Stimulated activated CD4-positive, alpha-beta T cell treated with anti-CD3 and anti-CD28 coated beads, Interleukin-2, amount 100 ng/mL, for 48 hours (primary cell): ENCODE measurements at places on chromosomes 11 and 22.

- DNase-seq, result no peak
These were observed 107.8 kb downstream of the ZBTB16 start for GRCh38 chr11:114167355-114167754.

DNA sequence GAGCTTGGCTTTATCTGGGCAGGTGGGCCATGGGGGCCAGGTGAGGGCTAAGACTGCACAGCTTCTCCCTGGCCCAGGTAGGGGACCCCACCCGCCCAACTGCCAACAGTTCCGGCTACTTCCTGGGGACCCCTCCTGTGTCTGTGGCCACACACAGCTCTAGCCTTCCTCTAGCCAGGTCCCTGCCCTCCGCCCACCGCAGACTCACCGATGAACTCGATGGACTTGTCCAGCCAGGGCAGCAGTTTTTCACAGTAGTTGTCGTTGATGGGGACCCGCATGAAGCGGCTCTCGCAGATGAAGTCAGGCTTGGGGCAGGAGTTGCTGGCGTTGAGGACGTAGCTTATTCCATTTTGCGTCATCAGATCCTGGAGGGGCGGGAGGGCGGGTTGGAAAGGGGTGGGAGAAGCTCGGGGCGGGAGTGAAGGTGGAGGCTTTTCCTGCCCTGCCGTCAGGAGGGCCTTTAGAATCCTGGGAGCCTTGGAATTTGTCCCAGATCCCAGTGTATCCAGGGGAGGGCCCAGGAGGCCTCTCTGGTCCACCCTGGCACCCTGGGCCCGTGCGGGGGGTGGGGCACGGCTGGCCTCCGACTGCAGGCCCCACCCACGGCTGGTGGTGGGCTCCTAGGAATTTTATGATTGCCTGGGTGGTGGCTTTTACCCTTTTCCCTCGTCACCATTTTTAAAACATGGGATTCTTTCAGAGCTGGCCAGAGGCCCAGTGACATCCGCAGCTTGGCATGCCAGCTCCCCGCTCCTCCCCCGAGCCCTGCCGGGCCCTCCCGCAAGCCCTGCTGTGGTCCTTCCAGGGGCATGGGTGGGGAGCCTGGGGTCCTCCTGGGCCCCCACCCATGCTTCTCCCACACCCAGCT lies 13.9 kb downstream of the DUSP8 start:
- DNase-seq, result no peak

GRCh38 chr11:10265936-10266335 lies 28.1 kb downstream of the SBF2 start:
- no peak for DNase-seq

DNA sequence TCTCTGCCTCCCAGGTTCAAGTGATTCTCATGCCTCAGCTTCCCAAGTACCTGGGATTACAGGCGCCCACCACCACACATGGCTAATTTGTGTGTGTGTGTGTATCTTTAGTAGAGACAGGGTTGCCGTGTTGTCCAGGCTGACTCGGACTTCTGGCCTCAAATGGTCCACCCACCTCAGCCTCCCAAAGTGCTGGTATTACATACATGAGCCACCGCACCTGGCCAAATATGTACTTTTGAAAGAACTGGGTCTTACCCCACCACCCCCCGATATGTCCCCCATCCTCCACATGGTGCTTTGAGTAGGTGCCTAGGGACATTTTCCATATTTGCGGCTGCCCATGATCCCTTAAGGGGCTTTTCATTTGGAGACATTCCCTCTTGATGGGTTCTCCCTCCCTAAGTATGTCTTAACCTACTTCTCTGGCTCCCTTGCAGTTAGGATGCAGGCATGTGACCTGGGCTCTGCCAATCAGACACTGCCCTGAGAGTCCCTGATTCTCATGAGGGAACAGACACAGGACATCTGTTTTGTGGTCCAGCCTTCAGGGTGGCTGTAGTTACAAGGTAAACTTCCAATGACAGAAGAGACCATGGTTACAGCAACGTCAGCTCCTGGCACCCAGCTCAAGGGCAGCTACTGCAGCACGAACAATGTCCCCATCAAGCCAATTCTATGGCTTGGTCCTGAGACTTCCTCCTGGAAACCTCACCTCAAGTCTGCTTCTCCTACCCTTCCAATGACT lies 48.4 kb downstream of the CHST1 start:
- DNase-seq, result no peak

DNA sequence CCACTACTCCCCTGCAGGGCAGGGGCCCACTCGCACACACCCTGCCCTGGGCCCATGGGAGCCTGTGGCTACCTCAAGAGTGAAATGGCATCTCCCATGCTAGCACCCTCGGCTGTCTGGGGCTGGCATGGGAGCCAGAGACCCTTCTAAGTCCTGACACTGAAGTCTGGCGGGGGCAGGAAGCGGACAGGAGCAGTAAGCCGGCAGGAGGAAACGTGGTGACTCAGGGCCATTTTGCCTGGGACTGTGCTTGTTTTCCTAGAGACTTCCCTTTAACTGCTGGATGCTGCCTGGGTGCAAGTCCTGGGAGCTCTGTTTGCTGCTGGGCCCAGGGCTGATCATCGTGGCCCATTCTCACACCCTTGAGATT lies 16.8 kb downstream of the RELT start:
- DNase-seq, result no peak

DNA sequence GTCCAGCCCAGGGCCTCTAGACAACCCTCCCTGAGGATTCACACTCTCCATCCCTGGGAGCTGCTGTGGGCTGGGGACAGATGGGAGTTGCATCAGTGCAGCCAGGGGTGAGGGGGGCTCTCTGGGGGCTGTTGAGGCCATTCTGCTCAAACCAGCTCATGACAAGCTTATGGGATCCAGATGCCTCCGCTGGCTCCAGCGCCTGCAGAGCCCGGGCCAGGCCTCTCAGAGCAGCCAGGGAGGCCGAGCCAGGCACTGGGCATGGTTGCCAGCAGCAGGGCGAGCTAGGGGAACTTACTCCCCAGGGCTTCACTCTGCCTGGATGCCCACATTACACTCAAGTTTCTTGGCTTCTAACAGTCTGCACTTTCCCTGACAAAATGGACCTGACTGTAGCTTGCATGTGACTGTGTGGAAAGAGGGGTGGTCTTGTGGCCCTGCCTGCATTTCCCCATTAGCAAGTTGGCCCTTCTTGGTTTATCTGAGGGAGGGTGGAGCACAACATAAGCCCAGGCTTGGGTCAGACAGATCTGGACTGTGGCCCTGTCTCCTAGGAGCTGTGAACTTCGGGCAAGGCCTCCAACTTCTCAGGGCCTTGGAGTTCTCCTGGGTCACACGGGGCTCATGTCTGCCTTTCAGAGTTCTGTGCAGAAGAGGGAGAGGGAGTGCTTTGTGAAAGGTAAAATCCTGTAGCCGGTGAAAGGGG lies 34.5 kb upstream of the CYB5R3 start:
- no peak for DNase-seq

GRCh38 chr11:24295360-24295759 lies 201.5 kb upstream of the LUZP2 start:
- no peak for DNase-seq

- no peak for DNase-seq
These were observed 628.5 kb upstream of the FAT3 start for GRCh38 chr11:91596111-91596510.

DNA sequence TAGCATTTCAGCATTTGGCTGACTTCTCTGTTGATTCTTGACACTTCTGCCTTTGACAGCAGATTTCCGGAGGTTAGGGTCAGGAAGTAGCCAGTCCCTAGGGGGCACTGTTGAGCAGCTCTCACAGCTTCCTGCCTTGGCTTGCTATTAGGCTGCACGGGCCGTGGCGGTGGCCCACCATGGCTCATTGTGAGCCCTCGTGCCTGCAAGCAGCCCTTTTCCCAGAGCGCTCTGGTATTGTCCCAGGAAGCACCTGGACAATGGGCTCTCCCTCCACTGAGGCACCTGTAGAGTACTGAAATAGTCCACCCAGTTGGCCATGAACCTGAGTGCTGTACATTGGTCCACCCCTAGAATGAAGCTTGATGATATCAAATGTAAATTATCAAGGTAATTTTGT lies 100.2 kb upstream of the GAL start:
- peak; percentile 55 for DNase-seq

DNA sequence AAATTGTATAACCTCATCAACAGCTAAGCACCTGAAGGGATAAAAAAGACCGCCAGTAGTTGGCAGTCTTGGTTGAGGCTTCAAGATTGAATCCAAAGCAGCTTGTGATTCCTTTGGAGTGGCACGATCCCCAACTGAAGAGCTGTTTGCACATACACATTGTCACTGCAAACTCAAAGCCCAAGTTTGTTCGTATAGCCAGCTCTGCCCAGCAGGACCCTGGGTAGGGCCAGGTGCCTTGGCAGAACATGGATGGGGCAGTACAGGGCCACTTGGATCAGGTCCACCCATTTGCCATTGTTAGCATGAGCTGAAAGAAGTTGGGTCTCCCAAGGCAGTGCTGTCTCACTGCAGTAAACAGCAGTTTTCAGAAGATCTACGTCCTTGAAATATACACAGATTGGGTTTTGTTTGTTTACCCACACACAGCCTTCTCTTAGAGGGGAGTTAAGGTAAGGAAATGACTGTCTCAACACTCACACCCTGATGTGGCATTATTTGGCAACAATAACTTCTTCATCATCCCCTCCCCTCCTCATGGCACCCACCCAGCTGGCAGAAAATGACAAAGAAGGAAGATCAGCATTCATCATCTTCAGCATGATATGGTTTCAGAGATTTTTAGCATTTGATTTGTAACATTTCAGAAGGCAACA lies 132.9 kb downstream of the COMMD9 start:
- no peak for DNase-seq

DNA sequence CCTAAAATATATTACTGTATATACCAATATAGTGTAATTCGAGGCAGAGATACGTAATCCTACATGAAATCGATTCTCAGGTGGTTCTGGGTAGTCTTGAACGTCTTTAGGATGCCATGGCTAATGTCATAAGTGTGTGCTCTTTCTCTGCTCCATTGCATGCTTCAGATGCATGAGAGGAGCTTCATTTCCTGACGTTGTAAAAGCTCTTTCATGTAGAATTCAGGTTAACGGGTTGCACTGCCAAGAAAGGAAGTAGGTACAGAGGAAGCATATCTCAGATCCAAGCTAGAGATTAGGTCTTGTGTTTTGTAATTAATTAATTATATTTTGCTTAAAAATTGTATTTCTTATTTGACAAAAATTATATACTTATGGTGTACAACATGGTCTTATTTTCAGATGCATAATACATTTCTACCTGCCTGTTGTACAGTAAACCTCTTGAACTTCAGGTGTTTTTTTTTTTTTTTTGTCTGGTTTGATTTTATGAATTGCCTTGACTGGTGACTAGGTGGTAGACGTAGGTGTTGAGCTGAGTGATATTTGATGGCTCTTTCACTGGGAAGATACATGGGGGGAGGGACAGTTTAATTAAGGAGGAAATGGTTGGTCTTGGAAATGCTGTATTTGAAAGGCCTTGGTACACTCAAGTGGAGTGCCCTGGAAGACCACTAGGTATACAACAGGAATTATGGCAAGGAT lies 9.3 kb downstream of the NUP50 start:
- DNase-seq, result no peak

DNA sequence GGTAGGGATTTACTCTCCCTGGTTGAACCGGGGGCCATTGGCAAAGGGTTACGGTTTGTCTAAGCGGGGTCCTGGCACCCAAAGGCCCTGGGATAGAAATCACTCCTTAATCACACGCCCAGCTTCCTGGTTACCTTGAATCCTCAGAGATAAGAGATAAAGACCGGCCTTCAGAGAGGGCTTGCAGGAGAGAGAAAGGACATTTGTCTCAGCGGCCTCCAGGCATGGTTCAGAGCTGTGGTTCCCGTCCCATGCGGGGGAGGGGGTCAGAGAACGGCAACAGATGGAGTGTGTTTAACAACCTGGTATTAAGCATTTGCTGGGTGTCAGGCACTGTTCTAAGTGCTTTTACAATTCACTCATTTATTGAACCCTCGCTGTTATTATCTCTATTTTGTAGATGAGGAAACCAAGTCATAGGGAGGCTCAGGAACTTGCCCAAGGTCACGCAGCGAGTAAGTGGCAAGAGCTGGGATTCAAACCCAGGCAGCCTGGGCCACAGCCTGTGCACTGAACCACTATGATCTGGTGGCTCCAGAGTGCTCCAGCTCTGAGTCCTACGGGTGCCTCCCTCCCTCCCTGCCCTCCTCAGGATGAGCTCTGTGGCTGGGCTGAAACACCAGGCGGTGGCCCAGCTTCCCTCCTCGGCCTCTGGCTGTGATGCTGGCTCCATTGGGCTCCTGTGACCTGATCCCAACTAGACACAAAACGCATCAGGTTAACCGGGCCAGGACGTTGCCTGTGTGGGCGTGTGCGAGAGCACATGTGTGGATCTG lies 18.6 kb downstream of the LRRC10B start:
- no peak for DNase-seq

GRCh38 chr22:49678137-49678841 lies 149.4 kb downstream of the BRD1 start:
- no peak for DNase-seq

- no peak for DNase-seq
These were observed 7.8 kb downstream of the APOL5 start for GRCh38 chr22:35725521-35725920.

- DNase-seq, result no peak
These were observed 3.2 kb downstream of the CENPM start for GRCh38 chr22:41943661-41944209.

GRCh38 chr11:115201111-115201792 lies 303.0 kb downstream of the CADM1 start:
- DNase-seq, result no peak

GRCh38 chr11:131792243-131792642 lies 421.8 kb downstream of the NTM start:
- no peak for DNase-seq

DNA sequence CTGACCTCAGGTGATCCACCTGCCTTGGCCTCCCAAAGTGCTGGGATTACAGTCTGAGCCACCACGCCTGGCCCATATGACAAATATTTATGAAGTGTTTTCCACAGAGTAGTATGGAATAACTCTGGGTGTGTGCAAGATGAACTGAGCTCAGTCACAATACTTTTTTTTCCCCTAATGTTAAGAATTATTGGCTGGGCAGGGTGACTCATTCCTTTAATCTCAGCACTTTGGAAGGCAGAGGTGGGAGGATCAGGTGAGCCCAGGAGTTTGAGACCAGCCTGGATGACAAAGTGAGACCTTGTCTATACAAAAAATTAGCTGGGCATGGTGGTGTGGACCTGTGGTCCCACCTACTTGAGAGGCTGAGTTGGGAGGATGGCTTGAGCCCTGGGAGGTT lies 6.4 kb downstream of the PTPRJ start:
- no peak for DNase-seq

GRCh38 chr11:114179234-114179941 lies 116.8 kb upstream of the NNMT start:
- DNase-seq, result no peak

- DNase-seq, result no peak
These were observed 5.2 kb downstream of the LMNTD2 start for GRCh38 chr11:555227-555779.

DNA sequence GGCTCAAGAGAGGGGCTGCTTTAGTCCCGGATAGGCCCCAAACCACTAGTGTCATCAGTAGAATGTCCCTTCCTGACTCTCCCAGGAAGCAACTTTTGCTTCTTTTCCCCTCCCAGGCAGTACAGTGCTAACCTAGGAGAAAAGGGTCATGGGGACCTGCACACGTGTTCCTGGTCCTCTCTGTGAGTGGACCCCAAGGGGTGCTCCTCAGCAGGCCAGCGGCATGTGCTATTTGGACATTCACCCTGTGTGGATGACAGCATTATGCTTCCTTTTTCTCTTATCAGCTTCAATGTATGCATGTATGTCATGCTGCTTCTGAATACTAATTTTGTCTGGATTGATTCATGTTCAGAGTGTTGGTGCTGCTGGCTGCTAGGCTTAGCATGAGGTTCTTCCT lies 18.1 kb upstream of the PLET1 start:
- DNase-seq, result no peak
